NCI-H1694 treated with DMSO at 0.1 percent for 48 hours (cell line): ENCODE measurements at places on chromosomes 16 and 17.

- DNase-seq, result no peak
These were observed 237.3 kb upstream of the CIBAR2 start for GRCh38 chr16:85349365-85350145.

DNA sequence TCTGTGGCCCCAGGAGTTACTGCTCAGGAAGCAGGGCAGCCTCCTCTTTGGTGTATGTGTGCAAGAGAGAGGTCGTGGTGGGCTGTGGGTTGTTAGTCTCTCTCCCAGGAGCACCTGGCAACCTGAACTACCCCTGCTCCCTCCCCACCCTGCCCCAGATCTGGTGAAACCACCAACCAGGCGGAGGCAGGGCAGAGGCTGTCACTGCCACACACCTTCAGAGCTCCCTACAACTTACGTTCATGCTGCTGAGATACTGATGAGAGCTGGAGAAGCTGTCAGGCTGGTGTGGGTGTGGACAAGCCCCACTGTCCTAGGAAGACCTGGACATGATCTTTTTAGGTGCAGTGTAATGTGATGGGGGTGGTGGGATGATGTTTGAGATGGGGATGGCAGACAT lies 24.3 kb downstream of the GOSR2 start:
- no peak for DNase-seq

DNA sequence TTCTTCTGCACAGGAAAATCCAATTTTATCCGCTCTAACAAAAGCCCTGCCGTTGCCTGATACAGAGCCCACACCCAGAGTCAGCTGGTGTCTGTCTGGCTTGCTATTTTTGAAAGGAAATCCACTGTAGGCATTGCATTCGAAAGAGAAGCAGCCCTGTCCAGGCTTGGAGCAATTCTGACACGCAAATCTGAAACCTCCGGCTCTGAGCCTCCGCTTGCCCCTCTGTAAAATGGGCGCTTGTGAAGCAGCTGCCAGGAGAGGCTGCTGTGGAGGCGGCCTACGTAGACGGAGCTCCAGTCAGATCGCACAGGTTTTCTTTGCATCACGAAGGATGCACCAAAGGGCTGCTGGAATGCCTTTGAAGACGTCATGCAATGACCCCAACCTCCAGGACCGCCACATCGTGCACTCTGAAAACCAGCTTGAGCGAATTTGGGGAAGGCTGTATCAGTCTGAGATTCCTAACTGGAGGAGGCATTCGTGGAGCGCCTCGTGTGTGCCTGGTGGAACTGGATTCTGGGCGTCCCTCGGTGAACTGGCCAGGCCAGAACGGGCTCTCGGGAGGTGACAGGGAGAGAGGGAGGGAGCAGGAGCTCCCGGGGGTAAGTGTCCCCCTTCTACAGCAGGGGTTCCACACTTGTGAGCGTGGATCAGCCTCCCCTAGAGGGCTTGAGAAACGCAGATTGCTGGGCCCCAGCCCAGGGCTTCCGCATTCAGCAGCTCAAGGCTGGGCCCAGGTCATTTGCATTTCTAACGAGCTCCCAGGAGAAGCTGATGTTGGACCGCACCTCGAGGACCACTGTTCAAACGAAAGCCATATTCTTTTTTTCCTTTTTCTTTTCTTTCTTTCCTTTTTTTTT lies 215.5 kb downstream of the MRTFB start:
- peak; percentile 30 for DNase-seq

DNA sequence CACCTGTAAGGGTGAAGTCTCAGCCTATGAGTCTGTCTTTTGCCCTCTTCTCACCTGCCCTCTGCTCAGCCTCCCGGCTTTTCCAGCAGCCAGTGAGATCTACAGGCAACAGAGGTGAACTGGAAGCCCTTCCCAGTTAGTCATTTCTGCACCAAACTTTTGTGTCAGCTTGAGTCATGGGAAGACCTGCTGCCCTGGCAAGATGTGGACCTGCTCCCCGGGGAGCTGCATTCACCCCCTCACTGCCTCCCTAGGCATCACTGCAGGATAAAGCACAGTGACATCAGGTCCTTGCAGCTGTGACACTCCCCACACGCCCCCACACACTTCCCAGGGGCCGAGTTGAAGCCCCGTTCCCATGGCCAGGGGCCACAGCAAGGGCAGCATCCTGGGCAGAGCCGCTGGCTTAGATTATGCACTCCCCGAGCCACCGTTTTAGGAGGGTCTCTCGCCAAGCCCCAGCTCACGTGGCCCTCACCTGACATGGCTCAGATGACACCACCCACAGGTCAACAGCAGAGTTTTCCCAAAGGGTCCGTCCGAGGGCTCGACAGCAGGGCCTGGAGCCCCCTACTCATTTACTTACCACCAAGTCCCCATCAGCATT lies 6.5 kb upstream of the ABR start:
- DNase-seq, result no peak

DNA sequence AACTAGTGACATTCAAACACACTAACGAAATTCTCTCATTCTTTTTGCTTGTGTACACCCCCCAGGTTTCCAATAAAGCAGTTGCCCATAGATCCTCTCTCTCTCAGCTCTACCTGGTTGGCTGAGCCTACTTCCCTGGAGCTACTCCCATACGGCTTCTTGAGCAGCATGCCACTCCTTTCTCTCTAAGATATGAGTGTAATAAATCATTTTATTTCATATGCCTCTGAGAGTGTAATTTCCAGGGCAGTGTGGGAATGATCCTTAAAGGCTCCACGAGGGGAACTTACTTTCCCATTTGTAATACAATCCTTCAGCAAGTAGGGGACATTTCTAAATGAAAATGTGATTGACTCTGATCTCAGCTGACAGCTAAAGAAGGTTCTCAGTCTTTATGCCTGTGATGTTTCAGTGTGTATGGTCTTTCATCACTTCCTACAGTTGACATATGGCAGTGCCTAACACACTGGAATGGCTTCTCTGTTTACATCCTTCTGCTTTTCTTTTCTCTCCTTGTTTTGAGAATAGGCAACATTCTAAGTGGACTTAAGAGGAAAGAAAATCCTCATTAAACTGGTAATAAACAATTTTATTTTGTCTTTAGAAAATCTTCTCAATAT lies 1194.3 kb upstream of the CDH8 start:
- DNase-seq, result no peak
